Endothelial cell (in vitro differentiated cells): ENCODE measurements at places on chromosomes 1 and 21.
A peak's percentile ranks its signal among the peaks of the same experiment; 100 is the strongest.

DNA sequence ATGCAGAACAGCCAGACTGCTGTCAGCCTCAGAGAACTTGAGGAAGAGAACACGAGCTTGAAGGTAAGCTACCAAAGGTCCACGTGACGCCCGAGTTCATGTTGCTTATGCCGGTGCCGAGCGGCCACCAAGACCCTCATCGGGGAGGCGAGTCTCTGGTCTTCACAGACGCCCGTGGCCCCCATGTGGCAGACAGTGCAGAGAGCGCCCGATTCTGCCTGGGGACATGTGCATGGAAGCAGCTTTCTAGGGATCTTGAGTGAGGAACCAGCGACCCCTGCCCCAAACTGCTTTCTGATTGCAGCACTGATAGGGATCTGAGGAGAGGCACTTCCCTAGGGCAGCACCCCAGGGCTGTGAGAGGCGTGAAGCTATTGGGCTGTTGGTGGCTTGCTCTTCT lies 56.3 kb upstream of the DIP2A start:
- DNase-seq: no peak

DNA sequence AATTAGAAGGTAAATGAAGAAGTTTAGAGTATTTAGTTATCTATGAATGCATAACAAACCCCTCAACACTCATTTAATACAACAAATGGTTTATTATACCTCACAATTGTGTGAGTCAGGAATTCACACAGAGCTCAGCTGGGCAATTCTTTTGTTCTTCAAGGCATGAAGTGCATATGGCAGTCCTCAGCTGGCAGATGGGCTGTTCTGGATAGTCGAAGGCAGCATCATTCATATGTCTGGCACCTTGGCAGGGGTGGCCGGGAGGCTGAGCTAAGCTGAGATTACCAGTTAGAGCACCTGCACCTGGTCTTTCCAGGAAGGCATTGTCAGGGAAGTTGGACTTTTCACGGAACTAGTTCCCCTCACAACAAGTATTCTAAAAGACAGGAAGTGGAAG lies 286.2 kb upstream of the DUSP10 start:
- DNase-seq: no peak

- no peak for DNase-seq
These were observed 88.4 kb downstream of the GTF2B start for GRCh38 chr1:88802950-88803349.

- DNase-seq: no peak
These were observed 775.0 kb downstream of the USP25 start for GRCh38 chr21:16504766-16505165.

GRCh38 chr1:152817309-152817708 lies 5.5 kb downstream of the LCE1B start:
- no peak for DNase-seq

- DNase-seq: no peak
These were observed 6.4 kb upstream of the THEM5 start for GRCh38 chr1:151859891-151860293.

GRCh38 chr1:63915121-63915520 lies 141.3 kb downstream of the ROR1 start:
- peak; percentile 16 for DNase-seq

DNA sequence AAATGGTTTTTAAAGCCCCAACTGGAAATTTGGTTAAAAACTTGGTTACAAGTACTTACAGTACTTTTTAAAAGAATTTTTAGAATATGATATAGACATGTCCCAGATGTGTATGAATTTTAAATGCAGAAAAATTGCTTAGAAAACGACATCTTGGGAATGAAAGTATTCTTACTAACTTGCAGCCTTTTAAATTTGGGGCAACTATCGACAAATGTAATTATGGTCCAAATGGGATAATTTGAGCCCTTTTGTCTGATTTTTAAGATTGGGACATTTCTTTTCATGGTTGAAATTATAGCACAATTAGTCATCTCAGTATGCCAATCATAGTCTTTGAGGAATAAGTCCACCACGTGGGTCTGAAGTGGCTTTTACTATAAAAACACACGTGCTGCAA lies 43.2 kb upstream of the MTR start:
- no peak for DNase-seq

GRCh38 chr1:36034692-36035091 lies 49.2 kb upstream of the TEKT2 start:
- DNase-seq: no peak

- DNase-seq: no peak
These were observed 111.9 kb upstream of the C1orf105 start for GRCh38 chr1:172308577-172308976.

DNA sequence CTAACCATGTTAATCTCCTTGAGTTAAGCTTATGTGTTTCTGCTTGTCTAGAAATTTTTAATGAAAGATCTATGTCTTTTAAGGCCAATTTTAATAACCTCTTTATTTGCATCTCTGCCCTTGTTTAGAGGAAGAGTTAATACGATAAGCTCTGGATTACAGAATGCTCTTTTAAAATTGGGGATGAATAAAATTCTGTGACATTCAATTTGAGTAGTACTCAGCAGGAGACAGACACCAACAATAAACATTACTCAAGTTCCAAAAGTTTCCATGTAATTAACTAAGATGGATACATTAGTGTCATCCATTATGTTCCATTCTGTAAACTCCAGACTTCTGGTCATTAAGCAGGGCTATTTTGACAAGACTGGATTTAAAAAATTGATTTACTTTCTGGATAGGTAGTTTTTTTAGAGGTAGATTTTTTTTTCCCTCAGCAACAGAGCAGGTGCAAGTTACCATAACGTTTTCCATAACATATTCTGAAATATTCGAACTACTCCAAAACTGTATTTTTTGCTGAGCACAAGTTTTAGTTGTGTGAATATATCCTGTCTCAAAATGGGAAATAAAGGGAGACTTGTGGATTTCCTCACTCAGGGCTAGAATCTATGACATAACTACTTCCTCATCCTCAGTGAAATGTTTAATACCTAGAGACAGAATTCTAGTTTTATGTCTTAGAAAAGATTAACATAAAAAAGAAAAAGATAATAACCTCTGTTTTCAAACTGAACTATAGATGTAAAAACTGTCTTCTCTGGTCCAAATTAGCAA lies 221.7 kb downstream of the NEGR1 start:
- DNase-seq: no peak

DNA sequence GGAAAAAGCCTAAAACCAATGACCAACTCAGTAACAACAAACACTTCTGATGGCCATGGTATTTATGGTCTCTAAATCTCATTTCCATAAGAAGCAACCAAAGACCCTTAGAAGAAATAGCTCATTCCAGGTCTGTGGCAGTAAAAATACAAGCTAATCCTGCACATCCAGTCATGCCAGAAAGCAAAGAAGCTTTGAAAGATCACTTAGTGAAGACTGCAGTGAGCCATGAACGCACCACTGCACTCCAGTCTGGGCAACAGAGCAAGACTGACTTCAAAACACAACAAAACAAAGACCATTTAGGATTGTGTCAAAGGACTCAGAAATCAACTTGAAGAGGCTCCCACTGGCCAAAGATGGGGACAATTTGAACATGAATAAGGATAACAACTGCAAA lies 18.4 kb upstream of the ELK4 start:
- DNase-seq: no peak

- DNase-seq: no peak
These were observed 51.4 kb upstream of the CR2 start for GRCh38 chr1:207402744-207403143.

DNA sequence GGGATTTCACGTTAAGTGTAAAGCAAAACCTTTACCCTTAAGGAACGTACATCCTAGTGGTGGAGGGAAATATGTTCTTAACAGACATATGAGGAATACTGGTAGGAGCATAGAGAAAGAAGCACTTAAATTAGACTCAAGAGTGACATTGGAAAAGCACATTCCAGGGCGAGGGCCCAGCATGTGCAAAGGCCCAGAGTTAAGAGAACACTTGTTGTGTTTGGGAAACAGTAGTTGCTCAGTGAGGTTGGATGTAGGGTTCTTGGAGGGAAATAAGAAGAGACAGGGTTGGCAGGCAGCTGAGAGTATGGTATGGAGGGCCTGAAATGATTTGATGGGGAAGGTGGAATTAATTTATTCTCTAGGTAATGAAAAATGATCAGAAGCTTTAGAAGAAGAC lies 115.5 kb downstream of the CNIH3 start:
- DNase-seq: no peak

DNA sequence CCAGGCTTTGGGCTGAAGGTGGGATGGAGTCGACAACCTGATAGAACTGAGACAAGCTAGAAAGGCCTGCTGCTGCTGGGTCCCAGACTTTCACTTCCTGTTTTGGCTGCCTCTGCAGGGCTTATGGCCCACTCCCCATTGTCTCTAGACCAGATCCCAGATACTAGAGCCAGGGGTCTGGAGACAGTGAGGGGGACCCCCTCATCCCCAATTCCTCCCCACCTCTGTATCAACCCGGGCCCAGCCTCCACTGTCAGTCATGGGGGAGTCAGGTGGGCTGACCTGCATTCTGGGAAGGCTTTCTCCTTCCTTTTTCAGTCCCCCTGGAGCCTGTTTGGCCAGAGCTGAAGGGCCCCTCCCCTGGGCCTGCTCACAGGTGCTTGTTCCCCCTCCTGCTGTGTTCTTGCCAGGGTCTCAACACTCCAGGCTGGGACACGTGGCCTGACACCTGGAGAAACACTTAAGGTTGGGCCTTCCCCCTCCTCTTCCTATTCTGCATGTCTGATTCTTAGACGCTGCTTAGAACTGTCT lies 18.0 kb upstream of the ETV3L start:
- no peak for DNase-seq

GRCh38 chr1:82979593-82980236 lies 1019.2 kb downstream of the TTLL7 start:
- no peak for DNase-seq

DNA sequence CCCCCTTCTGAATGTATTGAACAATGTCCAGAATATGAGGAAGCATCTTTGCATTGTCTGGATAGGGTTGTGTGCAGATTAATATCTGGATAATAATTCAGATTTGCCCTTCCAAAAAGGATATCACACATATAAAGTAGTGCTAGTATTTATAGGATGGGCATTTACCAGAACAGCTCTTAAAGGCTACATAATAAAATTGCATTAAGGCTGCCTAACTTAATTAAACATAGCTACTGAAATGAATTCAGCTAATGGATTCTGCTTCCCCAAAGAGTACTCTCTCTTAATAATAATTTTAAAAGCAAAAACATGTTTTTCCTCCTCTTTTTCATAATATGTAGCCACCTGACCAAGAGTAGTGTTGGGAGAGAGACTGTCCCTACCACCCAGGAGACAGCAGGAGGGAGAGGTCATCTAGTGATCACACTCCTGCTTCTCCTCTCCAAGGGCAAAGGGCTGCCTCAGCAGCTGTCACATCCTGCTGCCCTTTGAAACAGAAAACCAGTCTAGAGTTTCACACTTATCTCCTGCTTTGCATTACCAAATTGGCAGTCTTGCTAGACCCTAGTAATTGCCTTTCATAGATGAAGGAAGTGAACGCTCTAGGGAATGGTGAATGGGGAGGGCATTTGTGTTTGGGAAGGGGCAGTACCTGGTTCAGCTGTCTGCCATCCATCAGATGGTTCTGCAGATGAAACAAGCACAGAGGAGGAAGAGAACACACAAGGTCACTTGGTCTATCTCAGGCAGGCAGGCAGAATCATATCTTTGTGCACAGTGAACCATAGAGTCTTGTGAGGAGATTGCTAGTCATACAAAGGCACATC lies 29.3 kb upstream of the DDAH1 start:
- no peak for DNase-seq

DNA sequence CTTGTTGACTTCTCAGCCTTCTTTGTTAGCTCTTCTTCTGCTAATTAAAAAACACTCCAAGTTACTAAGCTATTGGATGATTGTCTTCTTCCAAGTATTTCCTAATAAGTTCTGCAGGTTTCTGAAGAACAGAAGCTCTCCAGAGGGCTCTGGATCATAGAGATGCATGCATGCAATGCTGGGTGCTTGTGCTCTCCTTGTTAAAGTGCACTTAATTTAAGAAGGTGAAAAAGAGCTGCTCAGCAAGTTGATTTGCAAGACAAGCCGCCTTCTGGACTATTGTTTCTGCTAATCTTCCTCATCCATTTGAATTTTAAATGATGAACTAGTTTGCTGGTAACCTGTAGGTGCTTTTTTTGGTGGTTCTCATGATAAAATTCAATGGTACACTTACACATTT lies 16.1 kb downstream of the RRP15 start:
- no peak for DNase-seq
